ENCODE measurements at places on chromosomes 12 and 14.

GRCh38 chr14:36019126-36019525, 157.4 kb downstream of the PTCSC3 start:
- no peak for DNase-seq

GRCh38 chr14:80364274-80364673, 153.0 kb upstream of the DIO2 start:
- DNase-seq, result no peak

DNA sequence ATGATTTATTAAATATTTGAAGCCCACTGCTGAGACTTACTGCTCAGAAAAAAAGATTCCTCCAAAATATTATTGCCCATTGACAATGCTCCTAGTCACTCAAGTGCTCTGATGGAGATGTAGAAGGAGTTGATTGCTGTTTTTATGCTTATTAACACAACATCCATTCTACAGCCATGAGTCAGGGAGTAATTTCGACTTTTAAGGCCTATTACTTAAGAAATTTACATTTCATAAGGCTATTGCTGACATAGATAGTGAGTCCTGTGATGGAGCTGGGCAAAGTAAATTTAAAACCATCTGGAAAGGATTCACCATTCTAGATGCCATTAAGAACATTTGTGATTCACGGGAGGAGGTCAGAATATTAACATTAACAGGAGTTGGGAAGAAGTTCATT, 5.2 kb downstream of the KCNJ8 start:
- DNase-seq, result no peak

DNA sequence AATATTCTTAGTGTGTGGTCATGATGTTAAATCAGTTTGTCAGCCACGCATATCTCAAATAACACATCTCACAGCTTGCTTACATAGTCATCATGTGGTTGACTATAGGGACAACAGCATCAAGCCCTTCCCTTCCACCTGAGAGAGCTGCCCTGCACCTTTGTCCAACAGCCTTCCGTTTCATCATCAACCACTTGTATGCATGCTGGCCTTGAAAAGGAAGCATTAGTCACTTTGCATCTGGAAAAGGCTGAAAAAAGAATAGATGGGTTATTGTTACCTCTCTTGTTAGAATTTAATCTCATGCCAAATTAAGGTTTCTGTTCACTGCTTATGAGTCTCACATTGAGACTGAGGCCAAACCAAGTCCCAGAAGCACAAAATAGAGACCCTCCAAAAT, 1586.5 kb upstream of the SEL1L start:
- no peak for DNase-seq

DNA sequence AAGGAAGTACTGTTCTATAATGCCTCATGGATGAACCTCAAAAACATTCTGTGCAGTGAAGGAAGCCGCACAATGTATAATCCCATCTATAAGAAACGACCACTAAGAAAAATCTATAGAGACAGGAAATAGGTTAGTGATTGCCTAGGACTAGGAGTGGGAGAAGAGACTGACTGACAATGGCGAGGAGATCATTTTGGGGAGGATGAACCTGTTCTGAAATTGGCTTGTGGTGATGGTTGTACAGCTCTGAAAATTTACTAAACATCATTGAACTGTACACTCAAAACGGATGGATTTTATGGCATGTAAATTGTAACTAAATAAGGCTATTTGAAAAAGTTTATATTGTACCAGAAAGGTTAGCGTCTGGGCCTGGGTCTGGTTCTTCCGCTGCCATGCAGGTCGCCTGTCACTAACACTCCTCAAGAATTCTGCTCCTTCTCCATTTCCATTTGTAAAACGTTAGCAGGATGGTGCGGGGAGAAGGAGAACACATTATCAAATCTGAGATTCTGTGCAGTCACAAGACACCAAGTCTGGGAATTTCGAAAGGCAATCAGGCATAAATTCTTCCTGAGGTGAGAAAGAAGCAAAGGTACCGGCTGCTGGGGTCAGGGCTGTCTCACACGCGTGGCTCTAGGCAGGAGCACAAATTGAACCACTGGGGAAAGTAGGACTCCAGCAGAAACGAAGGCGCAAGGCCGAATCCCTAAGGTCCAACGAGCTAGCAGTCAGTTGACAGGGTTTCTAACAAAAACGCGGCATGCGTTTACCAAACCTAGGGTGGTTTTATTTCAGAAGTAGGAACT, 845 bp upstream of the COCH start:
- no peak for DNase-seq

DNA sequence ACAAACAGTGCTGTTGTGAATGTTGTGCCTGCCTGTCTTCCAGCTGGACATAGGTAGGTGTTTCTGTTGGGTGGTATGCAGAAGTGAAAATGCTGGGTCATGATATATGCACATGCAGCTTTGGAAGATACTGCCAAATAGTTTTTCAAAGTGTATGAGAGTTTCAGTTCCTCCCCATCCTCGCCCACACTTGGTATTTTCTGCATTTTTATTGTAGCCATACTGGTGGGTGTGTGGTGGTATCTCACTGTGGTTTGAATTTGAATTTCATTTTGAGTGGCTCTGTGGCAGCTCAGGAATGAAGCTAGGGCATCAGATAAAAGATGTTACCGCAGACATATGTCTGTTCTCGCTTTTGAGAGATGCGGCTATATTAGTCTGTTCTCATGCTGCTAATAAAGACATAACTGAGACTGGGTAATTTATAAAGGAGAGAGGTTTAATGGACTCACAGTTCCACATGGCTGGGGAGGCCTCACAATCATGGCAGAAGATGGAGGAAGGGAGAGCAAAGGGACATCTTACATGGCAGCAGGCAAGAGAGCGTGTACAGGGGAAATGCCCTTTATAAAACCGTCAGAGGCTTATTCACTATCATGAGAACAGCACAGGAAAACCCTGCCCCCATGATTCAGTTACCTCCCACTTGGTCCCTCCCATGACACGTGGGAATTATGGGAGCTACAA, 183.1 kb downstream of the CAND1 start:
- no peak for DNase-seq

DNA sequence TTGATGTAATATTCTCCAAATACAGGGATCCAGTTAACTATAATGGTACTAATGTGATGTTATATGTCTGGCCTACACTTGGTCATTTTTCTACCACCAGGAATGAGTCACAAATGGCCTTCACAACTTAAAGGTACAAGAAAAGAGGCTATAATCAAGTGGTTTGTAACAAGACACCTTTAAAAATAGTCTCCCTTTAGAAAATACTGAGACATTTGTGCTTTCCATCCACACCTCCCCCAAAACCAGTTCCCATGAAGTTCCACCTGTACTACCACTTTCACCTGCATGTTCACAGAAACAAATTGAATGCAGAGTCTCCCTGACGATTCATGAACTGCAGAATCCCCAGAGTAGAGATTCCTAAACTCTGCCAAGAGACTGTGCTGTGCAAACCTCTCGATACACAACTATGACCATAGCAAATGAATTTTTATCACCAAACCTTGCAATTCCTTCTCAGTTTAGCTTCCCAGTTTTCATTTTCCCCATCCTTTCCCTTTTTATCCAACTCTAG, 6.0 kb downstream of the BTG1 start:
- DNase-seq, result no peak

- DNase-seq, result no peak
These were observed 785 bp upstream of the NIN start for GRCh38 chr14:50831726-50832168.

GRCh38 chr14:77421201-77421600, 2.1 kb downstream of the NOXRED1 start:
- DNase-seq, result no peak

DNA sequence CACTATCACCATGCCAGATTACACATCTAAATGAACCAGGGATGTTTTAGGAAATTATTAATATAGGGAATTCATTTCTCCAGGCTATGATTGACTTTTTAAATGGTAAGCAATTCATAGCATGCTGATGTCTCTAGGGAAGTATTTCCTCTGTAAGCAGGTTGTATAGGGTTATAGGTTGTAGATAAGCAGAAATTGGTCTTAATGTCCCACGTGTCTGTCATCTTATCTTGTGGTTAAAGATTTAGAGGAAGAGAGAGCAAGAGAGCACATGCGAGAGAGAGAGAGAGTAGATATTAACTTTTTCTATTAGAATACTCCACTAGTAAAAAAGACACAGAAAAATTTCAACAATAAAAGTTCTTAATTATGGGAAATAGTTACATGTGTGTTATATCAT, 32.6 kb downstream of the TRHDE start:
- no peak for DNase-seq

DNA sequence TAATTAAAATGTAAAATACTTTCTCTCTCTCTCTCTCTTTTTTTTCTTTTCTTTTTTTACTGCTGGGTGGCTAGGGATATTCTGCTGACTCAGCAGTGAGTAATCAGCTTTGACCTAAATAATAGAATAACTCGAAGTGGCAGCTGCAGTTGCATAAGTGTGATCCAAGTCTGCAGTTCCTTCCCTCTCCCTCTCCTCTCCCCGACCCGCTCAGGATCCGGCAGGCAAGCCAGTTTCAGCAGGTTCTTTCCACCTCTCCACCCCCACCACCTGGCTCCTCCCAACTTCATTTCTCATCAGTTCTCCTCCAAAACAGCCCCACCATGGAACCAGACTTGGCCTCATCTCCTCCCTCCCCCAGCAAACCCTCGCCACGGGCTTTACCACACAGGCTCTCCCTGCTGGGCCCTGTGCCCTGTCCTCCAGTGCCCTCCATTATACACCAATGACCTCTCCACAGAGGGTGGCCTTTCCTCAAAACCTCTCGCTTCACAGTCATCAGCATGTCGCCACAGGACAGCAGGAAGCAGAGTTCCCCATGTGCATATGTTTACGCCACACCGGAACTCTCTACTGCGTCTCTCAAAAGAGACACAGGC, 22.4 kb downstream of the SLC7A8 start:
- DNase-seq, result no peak

DNA sequence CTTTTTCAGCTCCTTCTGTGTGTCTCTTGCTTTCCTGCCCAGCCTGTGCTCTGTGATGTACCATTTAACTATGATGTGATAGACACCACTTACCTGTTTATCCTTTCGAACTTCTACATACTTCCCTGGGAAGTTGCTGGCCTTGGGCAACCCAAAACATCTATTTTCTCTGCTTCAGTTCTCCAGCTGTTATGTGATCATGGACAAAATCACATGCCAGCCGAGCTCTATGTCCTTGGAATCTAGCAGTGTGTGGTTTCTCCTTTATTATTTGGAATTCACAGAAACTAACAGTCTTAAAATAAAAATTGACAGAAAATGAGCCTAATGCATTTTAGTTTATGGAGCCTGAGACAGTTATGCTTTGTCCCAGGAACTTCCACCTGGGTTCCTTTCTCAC, 22.9 kb downstream of the BMAL2 start:
- no peak for DNase-seq

DNA sequence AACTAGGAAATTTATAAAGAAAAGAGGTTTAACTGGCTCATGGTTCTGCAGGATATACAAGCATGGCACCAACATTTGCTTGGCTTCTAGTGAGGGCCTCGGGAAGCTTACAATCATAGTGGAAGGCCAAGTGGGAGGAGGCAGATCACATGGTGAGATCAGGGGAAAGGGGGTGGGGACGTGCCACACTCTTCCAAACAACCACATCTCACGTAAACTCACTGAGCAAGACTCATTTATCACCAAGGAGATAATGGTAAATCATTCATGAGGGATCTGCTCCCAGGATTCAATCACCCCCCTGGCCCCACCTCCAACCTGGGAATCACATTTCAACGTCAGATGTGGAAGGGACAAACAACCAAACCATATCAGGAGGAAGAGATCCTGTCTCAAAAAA, 35.8 kb downstream of the NUMB start:
- DNase-seq, result no peak

- DNase-seq, result no peak
These were observed 168.0 kb downstream of the PHLDA1 start for GRCh38 chr12:75863533-75863932.

GRCh38 chr12:102543494-102544485, 63.4 kb upstream of the IGF1 start:
- DNase-seq, result no peak

Data from stimulated activated CD8-positive, alpha-beta memory T cell treated with anti-CD3 and anti-CD28 coated beads, Interleukin-2, amount 100 ng/mL, for 1 hour (primary cell).